RCC 7860 (cell line): ENCODE measurements at places on chromosomes 11 and 22.

- DNase-seq: no peak
Observed at GRCh38 chr11:16335236-16335962, 20.9 kb downstream of the SOX6 start.

DNA sequence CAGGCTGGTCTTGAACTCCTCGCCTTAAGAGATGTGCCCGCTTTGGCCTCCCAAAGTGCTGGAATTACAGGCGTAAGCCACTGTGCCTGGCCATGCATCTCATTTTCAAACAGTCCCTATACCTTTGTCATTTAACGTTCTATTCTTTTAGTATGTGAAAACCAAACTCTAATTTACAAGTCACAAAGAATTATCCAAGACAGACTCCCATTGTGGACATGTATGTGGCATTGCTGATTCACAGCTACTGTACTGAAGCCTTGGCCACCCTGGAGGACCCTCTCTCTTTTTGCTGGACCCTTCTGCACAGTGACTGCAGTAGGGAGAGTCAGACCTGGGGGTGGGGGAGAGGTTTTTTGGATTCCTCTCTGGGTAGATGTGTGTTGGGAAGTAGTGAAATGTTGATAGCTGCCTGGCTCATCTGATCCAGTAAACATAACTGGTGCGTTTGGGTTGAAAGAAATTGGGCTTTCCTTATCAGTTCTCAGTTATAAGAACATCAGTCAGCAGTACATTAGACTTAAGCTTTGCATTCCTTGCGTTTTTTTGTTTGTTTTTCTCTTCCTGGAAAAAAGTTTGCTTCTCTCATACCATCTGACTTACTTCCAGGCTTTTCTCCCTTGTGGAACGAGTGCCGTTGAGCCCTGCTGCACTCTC lies 65.9 kb downstream of the MED15 start:
- no peak for DNase-seq

- DNase-seq: no peak
Observed at GRCh38 chr11:85127349-85127748, 499.8 kb downstream of the DLG2 start.

GRCh38 chr11:116692318-116693101 lies 80.3 kb downstream of the BUD13 start:
- DNase-seq: no peak

DNA sequence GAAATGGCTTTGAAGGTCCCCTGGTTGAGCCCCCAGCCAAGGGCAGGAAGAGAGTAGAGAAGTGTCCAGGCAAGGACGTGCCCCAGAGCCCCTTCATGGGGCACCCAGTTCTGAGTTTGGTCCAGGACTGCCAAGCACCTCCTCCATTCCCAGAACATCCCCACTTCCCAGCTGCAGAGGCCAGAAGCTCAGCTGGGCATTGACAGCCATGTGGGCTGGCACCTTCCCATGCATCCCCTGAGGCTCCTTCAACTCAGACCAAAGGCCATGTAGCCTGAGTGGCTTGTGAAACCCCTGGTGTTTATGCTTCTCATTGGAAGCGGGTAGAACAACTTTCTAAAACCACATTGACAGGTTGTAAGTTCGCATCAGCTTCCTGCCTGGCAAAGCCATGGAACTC lies 789.6 kb downstream of the TBC1D22A start:
- DNase-seq: no peak
